Activated gamma-delta T cell (primary cell): ENCODE measurements at places on chromosomes 6 and 20.

DNA sequence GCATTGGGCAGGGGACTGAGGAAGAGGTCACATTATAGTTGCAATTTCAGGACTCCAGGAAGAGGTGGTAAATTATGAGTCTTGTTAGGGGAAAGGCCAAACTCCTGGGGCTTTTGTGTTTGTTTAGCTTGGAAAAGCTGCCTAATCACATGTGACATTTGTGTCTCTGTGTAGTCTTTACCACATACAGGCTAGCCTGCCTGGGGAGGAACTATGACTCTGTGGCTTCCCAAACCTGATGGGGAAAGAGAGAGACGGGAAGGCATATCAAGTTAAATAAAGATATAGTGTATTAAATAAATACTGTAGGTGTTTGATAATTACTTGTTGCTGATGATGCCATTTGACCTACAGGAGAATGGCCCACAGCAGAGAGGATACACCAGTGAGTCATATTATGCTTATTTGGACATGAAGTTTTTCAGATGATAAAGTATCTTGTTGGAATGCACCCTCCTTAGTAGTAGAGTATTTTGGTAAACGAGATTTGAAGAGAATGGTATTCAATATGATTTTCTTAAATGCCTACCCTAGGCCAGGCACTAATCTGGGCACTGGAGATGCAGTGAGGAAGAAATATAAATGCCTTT, 4.0 kb downstream of the BLTP3A start:
- DNase-seq, result no peak

- no peak for DNase-seq
These were observed 109.6 kb upstream of the BACH2 start for GRCh38 chr6:90406142-90406794.

GRCh38 chr6:44011350-44011920, 115.8 kb downstream of the MRPL14 start:
- DNase-seq, result no peak

GRCh38 chr6:111306104-111306888, 176.7 kb downstream of the REV3L start:
- DNase-seq, result no peak

GRCh38 chr6:14477559-14477958, 360.0 kb downstream of the CD83 start:
- no peak for DNase-seq

DNA sequence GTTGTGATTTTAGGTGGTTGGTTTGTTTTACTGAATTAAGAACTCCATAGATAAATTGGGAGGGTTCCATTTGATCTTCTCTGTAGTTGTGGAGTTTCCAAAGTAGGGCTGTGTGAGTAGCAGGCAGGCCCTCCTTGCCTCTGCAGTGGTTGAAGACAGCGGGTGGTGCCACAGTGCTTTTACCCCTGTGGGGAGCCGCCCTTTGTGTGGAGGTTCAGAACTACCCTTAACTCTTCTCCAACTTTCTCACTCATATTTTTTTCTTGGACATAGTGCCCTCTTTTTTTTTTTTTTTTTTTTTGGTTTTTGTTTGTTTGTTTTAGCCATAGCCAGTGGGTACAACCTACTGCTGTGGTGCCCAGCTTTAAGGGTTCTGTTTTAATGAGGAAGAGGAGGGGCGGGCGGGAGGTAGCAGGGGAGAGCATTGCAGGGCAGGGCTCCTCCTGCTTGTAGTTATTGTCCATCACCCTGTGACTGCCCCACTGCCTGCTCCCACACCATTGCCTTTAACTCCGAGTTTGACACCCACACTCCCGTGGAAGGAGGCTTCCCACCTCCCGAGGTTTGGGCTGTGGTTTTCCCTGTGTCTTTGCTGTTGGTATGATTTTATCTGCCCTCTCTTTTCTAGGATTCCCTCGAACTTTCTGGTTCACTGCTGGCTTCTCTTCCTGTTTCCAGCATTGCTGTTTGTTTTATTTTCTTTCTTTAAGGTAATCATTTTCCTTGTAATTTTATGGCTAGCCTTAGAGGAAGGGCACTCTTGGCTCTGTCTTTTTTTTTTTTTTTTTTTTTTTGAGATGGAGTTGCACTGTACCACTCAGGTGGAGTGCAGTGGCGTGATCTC, 50.7 kb downstream of the TIAM2 start:
- no peak for DNase-seq

- DNase-seq, result no peak
These were observed 48.6 kb downstream of the TPD52L1 start for GRCh38 chr6:125201961-125202729.

DNA sequence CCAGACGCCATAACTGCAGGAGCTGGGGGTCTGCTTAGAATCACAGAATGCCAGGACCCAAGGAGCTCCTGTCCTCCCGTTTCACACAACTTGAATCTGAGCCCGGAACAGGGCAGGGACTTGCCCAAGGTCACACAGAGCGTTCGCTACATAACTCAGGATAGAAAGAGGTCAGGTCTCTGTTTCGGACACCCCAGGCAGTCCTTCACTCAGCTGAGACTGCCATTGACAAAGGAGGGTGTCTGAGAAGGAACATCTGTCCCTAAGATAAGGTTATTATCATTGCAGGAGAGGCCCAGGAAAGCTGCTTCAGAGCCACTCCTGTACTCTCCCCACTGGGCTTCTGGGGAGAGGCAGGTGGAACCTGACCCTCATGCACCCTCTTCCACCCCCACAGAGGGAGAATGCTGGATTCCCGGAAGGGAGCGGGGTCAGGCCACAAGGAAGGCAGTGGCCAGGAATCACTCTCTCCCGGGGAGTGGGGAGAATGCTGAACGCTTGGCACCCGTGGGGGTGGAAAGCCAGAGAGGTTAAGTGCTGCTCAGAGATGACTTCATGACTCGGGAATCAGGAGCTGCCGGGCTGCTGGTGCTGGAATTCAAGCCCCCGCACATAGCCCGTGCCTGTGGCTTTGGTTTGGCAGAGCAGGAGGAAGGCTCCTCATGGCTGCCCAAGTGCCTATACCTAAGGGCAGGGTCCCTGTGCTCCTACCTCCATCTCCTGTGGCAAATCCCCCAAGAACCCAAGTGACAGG, 10.7 kb downstream of the SDC4 start:
- no peak for DNase-seq

DNA sequence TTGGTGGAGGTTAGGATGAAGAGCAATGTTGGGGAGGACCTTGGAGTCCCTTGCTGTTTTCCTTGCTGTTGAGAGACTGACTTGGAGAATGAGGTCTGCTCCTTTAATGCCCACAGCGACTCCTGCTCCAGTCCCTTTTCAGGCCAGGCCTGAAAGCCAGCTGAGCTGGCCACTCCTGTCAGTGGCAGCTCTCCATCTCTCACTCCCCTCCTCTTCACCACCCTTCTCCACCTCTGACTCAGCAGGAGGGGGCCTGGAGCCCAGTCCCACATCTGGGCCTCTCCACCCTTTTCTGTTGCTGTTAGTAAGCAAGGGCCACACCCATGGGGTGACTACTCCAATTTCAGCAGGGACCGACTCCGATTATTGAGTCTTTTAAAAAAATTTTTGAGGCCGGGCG, 2.2 kb downstream of the SNX21 start:
- no peak for DNase-seq

DNA sequence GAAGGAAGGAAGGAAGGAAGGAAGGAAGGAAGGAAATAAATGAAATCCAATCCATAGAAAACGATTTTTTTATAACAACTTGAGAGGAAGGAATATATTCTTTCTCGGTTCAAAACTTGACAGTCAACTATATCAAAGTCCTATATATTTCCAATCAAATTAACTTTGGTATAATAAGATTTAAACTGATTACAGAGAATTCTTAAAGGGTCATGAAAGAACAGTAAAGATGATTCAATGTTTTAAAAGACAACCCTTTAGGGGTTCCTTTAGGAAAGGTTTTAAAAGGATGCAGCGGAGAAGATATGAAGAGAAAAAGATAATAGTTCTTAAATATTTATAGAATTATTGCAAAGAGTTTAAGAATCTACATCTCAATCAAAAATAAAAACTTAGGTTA, 61.2 kb downstream of the ME1 start:
- DNase-seq, result no peak
